ENCODE measurements at places on chromosomes 7 and 10.

DNA sequence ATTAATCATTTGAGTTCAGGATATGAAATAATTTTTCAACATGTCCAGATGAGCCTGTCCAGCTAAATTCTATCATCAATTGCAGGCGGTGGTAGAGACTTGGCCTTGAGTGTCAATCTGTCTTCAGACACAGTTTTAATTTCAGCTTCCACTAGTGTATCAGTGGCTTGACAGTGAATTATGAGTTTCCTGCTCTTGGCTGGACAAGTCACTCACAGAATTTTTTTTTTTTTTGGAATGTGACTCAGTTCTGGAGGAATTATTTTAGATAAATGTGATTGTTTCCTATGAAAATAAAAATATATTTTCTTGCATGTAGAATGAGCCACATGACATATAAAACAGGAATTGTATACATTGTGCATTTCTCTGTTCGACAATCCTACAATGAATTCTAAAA, 319.9 kb upstream of the AKR1E2 start:
- no peak for DNase-seq

- DNase-seq = peak; percentile 32
Observed at GRCh38 chr10:87547734-87548311, 43.1 kb downstream of the MINPP1 start.

DNA sequence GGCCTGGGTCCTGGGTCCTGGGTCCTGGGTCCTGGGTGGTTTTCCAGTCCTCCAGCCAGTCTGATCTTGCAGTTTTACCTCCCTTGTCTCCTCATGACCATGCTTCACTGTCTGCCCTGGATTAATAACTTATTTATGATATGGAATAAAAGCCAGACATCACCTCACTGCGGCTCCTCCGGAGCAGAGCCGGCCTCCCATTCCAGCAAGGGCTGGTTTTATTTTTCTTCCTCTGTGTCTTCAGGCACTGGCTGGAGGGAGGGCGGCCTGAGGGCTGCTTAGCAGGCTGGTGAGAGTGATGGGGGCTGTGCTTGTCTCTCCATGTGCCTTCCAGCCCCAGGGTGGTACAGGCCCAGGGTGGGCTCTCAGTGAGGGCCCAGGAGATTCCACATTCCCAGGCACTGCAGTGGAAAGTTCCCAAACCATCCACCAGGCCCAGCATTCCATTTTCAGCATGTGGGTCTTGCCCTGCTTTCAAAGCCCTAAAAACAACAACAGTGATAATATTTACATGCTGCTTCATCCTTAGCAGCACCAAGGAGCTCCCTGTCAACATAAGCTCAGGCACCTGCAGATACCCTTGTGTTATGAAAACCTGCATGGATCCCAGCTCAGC, 12.6 kb downstream of the ADAMTS14 start:
- DNase-seq = no peak

GRCh38 chr10:33273295-33274002, 61.0 kb downstream of the NRP1 start:
- peak; percentile 83 for DNase-seq

GRCh38 chr10:130002606-130003005, 38.5 kb upstream of the EBF3 start:
- DNase-seq = no peak

Measured in AG08396 (cell line).